ENCODE measurements at places on chromosomes 7 and 10. TPM values are rescaled to one million over a fixed set of nuclear protein-coding genes. Genes with fewer than 3 reads are reported as not detected.

The CLDN3 gene
- total RNA-seq, result 323 TPM

The NDUFA5 gene
- total RNA-seq, result 129 TPM

The CACNB2 gene
- 13.9 TPM for total RNA-seq

The PLXDC2 gene
- total RNA-seq, result 91.0 TPM

The METTL27 gene
- 16.3 TPM for total RNA-seq

The VWDE gene
- 8.6 TPM for total RNA-seq

The LIPF gene
- not detected for total RNA-seq

The UCN3 gene
- total RNA-seq, result not detected

The PKD2L1 gene
- not detected for total RNA-seq

The GOT1 gene
- total RNA-seq, result 30.1 TPM

The ENKUR gene
- total RNA-seq, result not detected

GRCh38 chr10:78566284-78567111, 502.3 kb upstream of the ZMIZ1 start:
- no peaks in the 10 kb centered on the region for H3K27me3 ChIP-seq
- DNase-seq, result no peak
- no peaks in the 10 kb centered on the region for H3K36me3 ChIP-seq
- peaks cover 28% of the 10 kb centered on the region for H3K4me1 ChIP-seq

DNA sequence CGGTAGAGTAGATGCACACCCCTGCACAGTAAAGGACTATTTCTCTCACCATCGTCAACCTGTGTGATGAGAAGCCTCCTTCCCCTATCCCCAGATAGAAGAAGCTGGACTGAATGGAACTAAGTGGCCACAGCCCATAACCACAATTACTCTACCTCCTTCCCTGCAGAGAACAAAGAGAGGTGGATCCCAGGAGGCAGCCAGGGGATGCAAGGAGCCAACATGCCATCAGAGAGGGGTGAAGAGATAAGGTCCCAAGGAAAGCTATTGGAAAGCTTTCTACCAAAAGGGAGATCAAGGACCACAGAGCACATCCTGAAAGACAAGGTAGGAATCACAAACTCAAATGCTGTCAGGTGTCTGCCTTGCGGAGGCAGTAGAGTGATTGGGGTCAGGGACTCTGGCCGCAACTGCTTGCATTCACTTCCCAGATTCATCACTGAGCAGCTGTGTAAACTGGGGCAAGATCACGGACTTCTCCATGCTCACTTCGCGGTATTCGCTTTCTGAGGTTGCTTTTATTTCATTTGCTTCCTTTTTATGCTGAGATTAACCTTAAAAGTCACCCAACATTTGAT, 81.6 kb upstream of the MYO3A start:
- no peaks in the 10 kb centered on the region for H3K27me3 ChIP-seq
- DNase-seq, result no peak
- H3K4me1 ChIP-seq, result no peaks in the 10 kb centered on the region
- H3K4me3 ChIP-seq, result no peak overlapping the region
- H3K36me3 ChIP-seq, result no peaks in the 10 kb centered on the region

DNA sequence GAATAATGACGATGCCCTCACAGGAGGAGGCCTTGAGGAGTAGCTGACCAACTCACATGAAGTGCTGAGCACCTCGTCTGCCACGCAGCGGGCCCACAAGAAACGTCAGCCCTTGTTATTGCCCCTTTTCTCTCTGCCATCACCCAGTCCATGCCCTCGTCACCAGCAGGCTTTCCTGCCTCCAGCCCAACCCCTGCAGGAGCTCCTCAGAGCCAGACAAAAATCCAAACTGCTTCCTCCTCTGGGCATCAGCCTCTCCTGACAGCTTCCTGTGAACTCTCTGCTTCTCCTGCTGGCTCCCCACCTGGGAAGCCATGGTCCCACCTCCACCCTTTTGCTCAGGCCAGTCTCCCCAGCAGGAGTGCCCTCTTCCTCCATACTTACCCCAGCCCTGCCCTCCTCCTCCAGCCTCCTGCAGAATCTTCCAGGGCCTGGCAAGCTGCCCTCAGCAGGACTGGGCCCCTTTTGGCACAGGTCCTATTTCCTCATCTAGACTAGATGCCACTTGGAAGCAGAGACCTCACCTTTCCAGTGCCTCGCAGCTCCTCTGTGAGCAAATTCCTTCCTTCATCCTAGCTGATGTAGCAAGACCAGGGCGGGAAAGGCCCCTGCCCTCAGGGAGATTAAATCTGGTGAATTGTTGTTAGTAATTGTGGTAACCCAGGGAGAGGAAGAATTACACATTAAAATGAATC, 115.1 kb downstream of the C10orf105 start:
- DNase-seq, result no peak
- peaks cover 3% of the 10 kb centered on the region for H3K4me1 ChIP-seq
- no peak overlapping the region for H3K27ac ChIP-seq
- H3K27me3 ChIP-seq, result no peaks in the 10 kb centered on the region

DNA sequence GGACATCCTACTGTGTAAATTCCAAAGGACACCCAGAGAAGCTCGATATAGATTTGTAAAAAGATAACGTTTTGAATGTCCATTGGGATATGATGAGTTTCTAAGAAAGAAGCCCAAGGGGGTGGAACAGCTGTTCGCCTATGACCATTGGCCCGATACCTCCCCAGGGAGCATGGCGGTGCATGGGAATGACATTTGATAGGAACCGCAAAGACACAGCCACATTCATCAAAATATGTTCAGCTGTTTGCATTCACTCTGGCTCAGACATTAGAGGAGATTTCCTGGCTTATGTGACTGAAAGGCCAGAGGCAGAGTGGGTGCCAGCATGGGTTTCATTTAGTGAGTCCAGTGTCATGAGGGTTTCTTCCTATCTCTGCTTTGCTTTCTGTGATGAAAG, 56.0 kb upstream of the BAIAP2L1 start:
- H3K27me3 ChIP-seq, result no peaks in the 10 kb centered on the region
- H3K27ac ChIP-seq, result no peak overlapping the region
- no peak overlapping the region for H3K4me3 ChIP-seq
- no peaks in the 10 kb centered on the region for H3K4me1 ChIP-seq
- no peak for DNase-seq

- H3K4me1 ChIP-seq, result no peaks in the 10 kb centered on the region
- no peak overlapping the region for H3K4me3 ChIP-seq
- H3K27ac ChIP-seq, result no peak overlapping the region
- no peaks in the 10 kb centered on the region for H3K27me3 ChIP-seq
These were observed 481.4 kb downstream of the GALNT17 start for GRCh38 chr7:71613313-71613712.

DNA sequence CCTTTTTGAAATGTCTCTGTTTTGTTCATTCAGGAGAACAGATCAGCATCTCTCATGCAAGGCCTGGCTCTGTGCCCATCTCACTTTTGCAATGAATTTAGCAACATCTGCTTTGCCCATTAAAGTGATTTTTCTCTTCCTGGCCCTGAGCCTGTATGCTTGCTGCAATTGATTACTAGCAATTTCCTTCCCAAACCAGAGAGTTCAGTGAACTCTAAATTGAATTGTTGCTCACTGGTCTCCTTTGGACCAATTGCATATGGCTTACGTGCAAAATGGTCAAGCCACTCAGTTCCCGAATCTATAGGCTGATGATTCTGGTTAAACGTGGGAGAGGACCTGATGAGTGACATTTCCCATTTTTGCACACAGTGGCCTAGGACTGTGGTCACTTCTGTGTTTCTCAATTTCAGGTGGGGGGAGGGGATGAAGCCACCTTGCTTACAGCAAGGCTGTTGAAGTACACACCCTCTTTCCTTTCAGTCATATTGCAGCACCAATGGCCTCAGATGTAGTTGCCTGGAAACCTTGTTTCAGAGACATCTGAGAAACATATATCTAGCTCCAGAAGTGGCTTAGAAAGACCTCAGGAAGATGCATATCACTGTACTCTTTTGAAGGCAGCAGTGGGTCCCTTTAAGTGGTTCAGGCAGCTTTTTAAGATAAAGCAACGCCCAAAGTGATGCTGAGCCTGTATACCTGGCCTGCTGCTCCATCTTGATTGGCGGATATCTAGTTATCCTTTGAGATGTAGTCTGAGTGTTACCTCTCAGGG, 201.4 kb downstream of the PTEN start:
- H3K4me1 ChIP-seq, result peaks cover 27% of the 10 kb centered on the region
- H3K4me3 ChIP-seq, result no peak overlapping the region
- H3K36me3 ChIP-seq, result no peaks in the 10 kb centered on the region
- no peak overlapping the region for H3K27ac ChIP-seq

DNA sequence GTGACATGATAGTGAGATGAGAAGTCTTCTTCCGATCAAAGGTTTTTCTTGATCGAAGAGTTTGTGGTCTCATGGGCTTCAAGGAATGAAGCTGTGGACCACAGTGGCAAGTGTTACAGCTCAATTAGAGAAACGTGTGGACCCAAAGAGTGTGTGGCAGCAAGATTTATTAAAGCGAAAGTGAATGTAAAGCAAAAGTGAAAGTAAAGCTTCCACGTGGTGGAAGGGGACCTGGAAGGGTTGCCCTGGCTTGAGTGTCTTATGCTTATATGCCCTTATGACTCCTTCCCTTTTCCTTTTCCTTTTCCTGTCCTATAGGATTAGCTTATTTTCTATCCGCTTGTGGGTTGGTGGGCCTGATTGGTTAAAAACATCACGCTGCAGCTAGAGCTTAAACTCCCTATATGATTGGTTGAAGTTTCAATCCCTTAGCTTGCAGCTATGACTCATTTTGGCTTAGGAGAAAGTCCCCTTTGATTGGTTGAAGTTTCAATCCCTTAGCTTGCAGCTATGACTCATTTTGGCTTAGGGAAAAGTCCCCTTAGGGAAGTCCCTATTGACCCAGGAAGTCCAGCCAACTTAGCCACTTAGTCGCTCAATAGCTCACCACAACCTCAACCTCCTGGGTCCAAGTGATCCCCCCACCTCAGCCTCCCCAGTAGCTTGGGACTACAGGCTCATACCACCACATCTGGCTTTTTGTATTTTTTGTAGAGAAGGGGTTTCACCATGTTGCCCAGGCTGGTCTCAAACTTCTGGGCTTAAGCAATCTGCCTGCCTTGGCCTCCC, 34.7 kb downstream of the MRPS24 start:
- H3K4me3 ChIP-seq, result no peak overlapping the region
- no peak for DNase-seq
- no peak overlapping the region for H3K27ac ChIP-seq
- H3K27me3 ChIP-seq, result no peaks in the 10 kb centered on the region
- H3K36me3 ChIP-seq, result no peaks in the 10 kb centered on the region
- H3K4me1 ChIP-seq, result no peaks in the 10 kb centered on the region

DNA sequence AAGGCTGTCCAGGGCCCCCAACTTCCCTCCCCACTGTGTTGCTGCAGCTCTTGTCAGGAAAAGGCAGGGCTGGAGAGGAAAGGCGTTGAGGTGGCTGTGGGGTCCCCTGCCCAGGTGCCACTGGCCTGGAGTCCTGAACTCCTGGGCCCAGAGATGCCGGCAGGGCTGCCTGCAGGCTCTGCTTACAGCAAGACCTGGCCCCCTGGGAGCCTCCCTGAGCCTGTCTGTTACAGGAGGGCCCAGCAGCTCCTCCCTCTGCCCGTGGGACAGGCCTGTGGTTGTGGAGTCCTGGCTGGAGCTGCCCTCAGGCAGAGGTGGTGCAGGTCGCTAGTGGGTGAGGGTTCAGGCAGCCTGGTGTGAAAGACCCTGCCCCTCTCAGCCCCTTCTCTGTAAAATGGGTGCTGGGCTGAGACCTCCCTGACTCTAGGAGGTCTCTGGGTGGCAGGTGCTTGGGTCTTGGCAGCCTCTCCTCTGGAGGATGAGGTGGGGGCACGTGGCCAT, 9.9 kb downstream of the ANTXRL start:
- H3K36me3 ChIP-seq, result no peaks in the 10 kb centered on the region
- H3K27me3 ChIP-seq, result no peaks in the 10 kb centered on the region
- no peak overlapping the region for H3K27ac ChIP-seq

- H3K36me3 ChIP-seq, result no peaks in the 10 kb centered on the region
- no peaks in the 10 kb centered on the region for H3K27me3 ChIP-seq
- peak; percentile 72 for DNase-seq
- peak within 1 kb of the TSS; percentile 93 for H3K27ac ChIP-seq
These were observed at the start of gene IL15RA for GRCh38 chr10:5977471-5978229. TSS of gene IL15RA (minus strand) at chr10:5977543. CDS start at chr10:5977492, 51 bp downstream.

GRCh38 chr7:2051707-2052656, 180.8 kb downstream of the MAD1L1 start:
- H3K4me1 ChIP-seq, result no peaks in the 10 kb centered on the region
- no peaks in the 10 kb centered on the region for H3K27me3 ChIP-seq
- no peaks in the 10 kb centered on the region for H3K36me3 ChIP-seq
- no peak overlapping the region for H3K4me3 ChIP-seq
- no peak for DNase-seq

DNA sequence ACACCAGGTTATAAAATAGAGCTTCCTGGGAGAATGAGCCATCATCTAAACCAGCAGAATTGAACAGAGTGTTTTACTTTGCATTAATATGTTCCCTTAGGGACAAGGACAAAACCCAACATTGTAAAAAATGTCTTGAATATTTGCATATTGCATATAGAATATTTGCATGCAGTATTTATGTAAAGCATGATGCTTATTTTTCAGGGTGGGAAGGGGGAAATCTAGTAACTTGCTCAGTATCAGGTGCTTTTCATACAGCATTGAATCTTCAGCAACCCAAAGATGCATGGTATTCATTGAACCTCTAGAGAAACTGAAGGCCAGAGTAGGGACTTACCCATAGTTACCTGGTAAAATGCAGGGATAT, 409.2 kb upstream of the ZMIZ1 start:
- no peak overlapping the region for H3K27ac ChIP-seq
- H3K4me3 ChIP-seq, result no peak overlapping the region
- H3K36me3 ChIP-seq, result no peaks in the 10 kb centered on the region
- H3K27me3 ChIP-seq, result no peaks in the 10 kb centered on the region

- H3K36me3 ChIP-seq, result no peaks in the 10 kb centered on the region
- no peak for DNase-seq
- no peaks in the 10 kb centered on the region for H3K27me3 ChIP-seq
These were observed 1017.5 kb downstream of the SORCS1 start for GRCh38 chr10:106147021-106147420.

DNA sequence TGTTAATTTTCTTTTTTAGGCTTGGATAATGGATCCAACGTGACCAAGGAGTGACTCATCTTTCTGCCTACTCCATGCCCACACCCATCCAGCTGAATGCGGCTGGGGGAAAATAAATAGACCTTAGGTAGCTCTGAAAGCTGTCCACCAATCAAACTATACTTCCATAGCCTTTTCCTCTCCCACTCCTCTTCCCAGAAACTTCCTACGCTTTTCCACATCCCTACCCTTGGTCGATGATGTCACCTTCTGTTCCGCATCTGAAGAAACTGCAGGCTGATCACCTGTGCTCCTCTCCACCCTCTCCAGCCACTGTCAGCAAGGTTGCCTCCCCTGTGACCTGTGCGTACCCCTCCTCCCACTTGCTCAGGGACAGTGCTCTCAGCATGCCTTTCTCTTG, 359.8 kb upstream of the KLF6 start:
- H3K27me3 ChIP-seq, result no peaks in the 10 kb centered on the region
- no peak overlapping the region for H3K4me3 ChIP-seq
- no peak overlapping the region for H3K27ac ChIP-seq

Measured in thyroid gland (tissue), 4 donors.